Stimulated activated CD8-positive, alpha-beta memory T cell treated with anti-CD3 and anti-CD28 coated beads, Interleukin-15, amount 100 ng/mL, for 1 hour (primary cell): ENCODE measurements at places on chromosomes 5 and 9.
A peak's percentile ranks its signal among the peaks of the same experiment; 100 is the strongest.

DNA sequence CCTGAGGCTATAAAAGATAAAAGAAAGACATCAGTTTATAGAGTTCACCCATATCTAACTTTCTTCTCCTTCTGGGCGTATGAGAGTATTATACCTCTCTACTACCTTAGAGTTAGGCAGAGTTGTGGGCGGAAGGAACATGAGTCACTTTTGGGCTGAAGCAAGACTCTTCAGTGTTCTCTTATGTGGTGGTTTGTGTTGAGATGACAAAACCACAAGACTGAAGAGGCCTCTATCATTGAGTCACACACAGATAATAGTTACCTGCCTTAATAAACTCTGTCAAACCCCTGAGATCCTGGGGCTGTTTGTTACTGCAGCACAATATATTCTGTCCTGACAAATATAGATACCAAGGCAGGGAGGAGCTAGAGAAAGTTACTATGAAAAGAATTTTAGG lies 184.2 kb downstream of the EFNA5 start:
- DNase-seq: no peak

DNA sequence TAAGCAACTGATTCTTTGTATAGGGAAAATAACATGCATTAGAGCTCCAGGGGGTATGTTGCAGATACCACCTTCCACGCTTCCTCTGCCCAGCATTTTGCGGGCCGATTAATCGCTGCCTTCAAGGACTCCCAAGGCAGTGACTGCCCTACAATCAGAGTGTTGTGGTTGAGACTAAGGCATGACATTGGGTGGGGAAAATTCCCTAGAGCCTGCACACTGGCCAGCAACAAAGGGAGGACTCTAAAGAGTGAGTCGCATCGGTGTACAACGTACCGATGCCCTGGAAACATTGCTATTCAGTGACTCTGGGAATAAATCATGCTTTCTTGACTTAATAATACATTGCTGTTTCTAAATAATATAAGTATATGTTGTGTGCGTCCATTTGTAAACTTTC lies 119.7 kb downstream of the ZNF462 start:
- no peak for DNase-seq

DNA sequence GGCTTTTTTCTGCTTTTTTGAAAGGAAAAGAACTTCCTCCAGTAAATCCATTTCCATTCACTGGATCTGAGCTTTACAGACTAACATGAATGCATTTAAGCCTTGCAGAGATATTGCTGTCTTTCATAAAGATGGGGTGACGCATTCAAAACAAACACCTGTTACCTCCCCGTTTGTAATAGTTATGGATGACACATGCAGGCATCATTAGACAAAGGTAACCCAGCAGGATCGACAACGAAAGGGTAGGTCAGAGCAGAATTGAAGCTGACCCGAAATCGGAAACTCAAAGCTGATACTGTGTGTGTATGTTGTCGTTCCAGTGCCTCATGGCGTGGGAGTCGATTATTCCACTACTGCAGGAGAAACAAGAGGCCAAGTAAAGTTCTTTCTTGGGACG lies 22.2 kb downstream of the SLC46A2 start:
- DNase-seq: no peak

- DNase-seq: no peak
Measured at GRCh38 chr9:112898872-112899311, 8.2 kb upstream of the SLC46A2 start.

DNA sequence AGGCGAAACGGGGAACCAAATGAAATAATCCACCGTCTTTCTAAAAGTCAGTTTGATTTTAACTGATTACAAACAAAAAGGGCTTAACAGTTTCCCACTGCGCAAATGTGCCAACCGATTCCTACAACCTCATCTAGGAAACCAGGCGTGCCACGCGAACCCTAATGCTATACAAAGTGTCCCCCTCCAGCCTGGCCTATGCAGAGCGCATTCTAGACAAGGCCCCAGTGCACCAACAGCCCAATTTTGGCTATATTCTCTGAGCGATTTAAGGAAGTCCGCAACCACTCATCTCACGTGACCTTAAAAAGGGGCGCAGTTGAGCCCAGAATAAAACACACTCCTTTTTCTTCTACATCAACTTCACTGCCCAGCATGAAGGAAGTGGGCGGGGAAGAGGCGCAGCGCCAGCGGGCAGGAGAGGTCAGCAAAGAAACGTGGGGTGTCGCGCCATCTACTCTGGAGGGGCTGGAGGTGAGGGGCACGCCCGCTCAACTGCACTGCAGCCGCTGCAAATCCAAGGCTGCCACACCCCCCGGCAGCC lies 779 bp downstream of the FAM13B start:
- peak; percentile 20 for DNase-seq

GRCh38 chr5:136891175-136891972 lies 526.0 kb upstream of the TRPC7 start:
- no peak for DNase-seq

DNA sequence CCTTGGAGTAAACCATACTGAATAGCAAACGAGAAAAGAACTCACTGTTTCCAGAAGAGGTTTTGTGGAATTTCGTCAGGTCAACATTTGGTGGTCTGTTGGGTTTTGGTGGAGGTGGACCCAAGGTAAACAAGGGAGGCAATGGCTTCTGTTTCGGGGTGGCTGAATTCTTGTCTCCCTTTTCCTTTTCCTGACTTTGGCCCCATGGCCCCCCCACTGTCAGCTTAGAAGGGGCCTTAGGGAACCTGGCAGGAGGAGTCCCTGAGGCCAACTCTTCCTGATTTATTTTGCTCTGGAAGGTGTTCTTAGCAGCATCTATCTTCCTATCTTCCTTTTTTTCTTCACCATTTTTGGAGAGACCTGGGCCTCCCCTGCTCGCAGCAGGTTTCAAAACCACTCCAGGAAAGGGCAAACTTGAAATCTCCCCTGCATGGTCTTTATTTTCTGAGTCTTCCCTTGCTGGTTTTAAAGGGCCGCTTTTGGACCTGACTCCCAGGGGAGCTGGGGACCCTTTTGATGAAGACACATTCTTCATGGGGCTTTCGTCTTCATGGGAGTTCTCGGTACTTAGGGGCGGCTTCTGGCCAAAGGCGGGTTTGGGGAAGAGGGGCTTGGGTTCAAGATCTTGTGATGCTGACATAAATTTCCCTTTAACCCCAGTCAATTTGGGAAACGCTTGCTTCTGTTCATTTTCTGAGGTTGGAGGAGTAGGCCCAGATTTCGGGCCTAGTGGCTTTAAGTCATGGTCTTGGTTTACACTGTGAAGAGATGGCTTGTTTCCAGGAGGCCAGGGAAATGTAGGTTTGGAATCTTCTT lies 17.4 kb downstream of the FYB1 start:
- DNase-seq: no peak

- no peak for DNase-seq
Measured at GRCh38 chr5:179325296-179326031, 19.8 kb downstream of the ADAMTS2 start.

GRCh38 chr5:122291000-122291901 lies 20.8 kb upstream of the SNCAIP start:
- no peak for DNase-seq

DNA sequence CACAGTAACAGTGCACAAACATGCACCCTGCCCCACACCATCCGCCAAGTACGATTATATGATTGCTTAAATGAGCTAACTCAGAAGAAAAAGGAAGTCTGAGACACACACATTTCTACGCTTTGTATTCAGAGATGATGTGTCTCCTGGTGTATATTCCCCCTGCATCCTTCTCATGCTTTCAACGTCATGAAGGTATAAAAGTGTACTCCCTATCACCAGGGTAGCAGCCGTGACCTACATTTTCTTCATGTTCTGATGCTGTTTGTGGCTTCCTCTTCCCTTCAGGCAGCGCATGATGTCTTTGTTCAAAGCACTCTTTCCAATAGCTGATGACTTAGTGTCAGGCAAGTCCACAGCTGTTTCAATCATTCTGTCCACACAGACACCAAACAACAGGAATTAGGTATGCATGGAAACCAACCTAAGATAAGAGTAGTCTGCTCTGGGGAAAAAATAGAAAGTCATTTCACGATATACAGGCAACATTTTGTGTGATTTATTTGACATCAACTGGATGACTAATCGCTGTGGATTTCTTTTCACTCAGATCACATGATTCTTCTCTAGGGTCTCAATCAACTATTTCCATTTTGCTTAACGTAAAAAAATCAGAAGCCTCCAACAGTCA lies 269.4 kb upstream of the PTGER4 start:
- peak; percentile 41 for DNase-seq

GRCh38 chr9:87276327-87276841 lies 221.3 kb upstream of the DAPK1 start:
- no peak for DNase-seq

DNA sequence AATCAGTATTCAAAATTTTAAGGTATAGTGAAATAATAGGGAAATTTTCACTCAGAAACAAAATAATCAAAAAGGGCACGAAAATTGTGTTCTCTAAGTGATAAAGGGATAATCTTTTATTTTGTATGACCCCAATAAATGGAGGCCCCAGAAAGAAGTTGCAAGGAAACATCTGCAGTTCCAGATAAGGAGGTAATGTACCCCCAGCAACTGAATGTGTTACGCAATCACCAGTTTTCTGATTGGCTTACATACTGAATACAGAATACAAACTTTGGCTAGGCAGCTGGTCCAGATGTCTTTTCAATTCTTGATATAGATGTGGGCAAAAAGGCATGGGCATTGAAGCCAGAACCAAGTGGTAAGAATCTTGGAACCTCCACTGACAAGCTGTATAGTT lies 1.7 kb upstream of the TOPORS start:
- DNase-seq: no peak

DNA sequence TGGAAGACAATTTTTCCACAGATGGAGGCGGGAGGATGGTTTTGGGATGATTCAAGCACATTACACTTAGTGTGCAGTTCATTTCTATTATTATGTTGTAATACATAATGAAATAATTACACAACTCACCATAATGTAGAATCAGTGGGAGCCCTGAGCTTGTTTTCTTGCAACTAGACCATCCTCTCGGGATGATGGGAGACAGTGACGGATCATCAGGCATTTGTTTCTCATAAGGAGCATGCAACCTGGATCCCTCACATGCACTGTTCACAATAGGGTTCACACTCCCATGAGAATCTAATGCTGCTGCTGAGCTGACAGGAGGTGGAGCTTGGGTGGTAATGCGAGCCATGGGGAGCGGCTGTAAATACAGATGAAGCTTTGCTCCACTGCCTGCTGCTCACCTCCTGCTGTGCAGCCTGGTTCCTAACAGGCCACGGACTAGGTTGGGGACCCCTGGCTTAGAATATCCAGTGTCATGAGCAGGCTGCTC lies 1.6 kb downstream of the STKLD1 start:
- no peak for DNase-seq

- no peak for DNase-seq
Measured at GRCh38 chr5:132777209-132778069, at the start of gene SEPTIN8. Gene SEPTIN8 (minus strand): TSS chr5:132777239. CDS start chr5:132777137, 102 bp downstream.

GRCh38 chr5:97735209-97735608 lies 552.2 kb upstream of the RIOK2 start:
- no peak for DNase-seq

DNA sequence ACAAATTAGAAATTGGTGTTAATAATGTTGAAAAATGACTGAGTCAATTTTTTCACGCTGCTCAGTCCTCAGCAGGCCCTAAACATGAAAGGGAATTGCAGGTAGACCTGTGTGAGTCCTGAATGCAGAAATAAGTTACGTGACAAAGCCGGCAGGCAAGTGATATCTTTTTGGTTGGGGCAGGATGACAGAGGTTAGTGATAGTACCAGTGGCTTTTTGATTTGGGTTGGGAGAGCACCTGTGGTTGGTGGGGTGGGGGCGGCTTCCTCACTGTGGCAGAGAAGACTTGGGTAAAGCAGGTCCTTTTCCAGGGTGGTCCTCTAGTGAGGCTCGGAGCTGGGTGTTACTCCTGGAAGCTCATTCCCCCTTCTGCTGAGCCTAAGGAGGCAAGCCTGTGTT lies 164.7 kb downstream of the TMEM167A start:
- no peak for DNase-seq

GRCh38 chr9:18122171-18122570 lies 351.8 kb upstream of the ADAMTSL1 start:
- DNase-seq: no peak

DNA sequence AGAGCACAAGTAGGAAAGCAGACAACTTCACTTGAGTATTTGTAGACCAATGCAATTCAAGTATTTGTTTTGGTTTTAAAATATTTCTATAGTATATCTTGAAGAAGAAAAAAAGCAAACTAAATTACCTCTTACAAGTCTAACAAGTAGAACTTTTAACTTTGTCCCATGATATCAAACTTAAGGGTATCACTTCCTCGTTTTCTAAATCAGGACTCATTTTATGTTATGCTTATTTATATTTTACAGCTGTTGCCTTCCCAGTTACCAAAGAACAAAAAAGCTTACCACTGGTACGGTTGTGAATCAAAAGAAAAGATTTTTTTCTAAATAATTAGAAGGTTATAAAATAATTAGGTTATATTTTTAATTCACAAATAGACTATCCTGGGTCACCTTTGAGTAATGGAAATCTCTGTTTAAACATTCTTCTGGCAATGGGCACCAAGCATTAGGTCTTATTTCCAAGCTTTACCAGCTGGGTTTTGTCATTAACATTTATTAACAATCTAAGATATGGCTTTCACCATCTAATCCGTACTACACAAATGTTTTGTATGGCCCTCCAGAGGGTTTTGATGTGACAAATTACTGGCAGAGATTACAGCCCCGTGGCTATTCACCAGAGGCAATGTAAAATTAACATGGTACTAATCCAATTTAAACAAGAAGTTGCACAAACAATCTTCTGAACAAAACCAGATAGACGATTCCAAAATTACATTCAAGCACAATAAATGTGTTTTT lies 63.6 kb downstream of the CEP120 start:
- no peak for DNase-seq

DNA sequence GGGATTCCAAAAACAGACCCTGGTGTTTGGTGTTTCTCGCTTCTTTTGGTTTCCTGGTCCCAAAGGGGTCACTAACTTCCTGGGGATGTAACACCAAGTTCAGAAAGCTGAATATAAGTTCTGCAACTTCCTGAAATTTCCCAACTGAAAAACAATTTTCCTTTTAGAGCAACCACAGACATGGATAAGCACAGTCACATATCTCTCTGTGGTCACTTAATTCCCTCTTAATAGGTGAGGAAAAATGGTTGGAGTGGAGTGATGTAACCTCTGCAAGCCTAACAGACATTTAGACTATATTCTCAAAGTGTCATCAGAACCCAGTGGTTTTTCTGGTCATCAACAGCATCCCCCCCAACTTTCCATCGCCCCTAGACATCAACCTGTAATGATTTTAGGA lies 135.3 kb downstream of the PRELID2 start:
- DNase-seq: no peak

- DNase-seq: no peak
Measured at GRCh38 chr5:76490960-76491359, 87.9 kb downstream of the IQGAP2 start.

DNA sequence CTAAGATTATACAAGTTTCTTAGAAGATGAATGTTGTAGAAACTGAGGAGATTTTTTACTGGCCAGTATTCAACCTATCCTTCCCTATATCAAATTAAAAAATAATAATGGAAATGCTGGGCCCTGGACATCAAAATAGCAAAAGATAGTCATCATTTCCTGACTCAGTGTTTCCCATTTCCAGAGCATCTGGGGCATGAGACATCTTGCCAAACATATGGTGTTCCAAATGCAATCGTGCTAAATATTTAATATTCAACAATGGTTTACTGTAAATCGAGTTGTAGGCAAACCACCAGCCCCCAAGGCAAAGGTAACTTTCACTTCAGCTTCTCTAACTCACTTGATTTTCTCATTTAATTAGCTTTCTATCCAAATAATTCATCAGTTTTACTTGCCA lies 152.9 kb downstream of the FRMD3 start:
- no peak for DNase-seq
